HS-5 (cell line): ENCODE measurements at places on chromosomes 6 and 20.
A peak's percentile ranks its signal among the peaks of the same experiment; 100 is the strongest.

GRCh38 chr20:54090230-54091119 lies 20.1 kb upstream of the BCAS1 start:
- no peak for DNase-seq

GRCh38 chr20:23419995-23420901 lies 1.0 kb downstream of the NAPB start:
- no peak for DNase-seq

GRCh38 chr20:60584221-60584620 lies 626.0 kb downstream of the CDH26 start:
- peak; percentile 13 for DNase-seq

DNA sequence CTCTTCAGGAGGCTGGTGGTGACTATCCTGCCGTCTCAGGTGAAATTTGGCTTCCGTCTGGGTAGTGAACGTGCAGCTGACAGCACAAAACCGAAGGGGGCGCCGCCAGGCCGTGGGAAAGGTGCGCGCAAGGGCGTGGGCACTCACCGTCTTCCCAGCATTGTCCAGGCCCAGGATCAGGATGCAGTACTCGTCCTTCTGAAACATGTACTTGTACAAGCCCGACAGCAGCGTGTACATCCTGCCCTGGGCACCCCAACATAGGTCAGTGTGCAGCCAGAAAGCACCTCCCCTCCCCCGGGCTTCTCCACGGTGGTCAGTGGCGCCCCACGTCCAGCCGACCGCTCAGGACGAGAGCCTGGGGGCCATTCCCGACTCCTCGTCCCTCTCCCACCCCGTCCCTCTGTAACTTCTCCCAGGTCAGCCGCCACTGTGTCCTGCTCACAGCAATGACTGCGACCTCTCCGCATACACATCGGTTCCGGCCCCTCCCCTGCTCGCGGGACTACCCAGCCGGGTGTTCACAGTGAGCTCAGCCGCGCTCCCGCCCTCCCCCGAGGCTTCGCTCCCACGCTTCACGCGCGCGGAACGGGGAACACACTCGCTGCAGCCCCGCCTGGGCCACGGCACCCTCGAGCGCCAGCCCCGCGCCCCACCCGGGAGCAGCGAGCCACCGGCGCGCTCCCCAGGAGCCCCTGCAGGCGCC lies 771 bp downstream of the ARFRP1 start:
- no peak for DNase-seq

GRCh38 chr6:160041608-160042007 lies 72.7 kb downstream of the IGF2R start:
- no peak for DNase-seq
